Ovary (tissue), 10 donors: ENCODE measurements at places on chromosomes 6 and 20. TPM values are rescaled to one million over a fixed set of nuclear protein-coding genes. Genes with fewer than 3 reads are reported as not detected.

The RAB32 gene
- total RNA-seq, result 11.4 TPM

The RAD21L1 gene
- not detected for total RNA-seq

The SPINT4 gene
- not detected for total RNA-seq

The HCK gene
- 3.1 TPM for total RNA-seq

The OTOR gene
- total RNA-seq, result not detected

The SLC17A3 gene
- not detected for total RNA-seq

The CALHM4 gene
- total RNA-seq, result not detected

The TGM3 gene
- not detected for total RNA-seq

The PPARD gene
- total RNA-seq, result 37.4 TPM

The APCDD1L gene
- total RNA-seq, result 0.08 TPM

The BPI gene
- 0.45 TPM for total RNA-seq

The NEURL2 gene
- 10.1 TPM for total RNA-seq

The SDHAF4 gene
- total RNA-seq, result 10.0 TPM

The MLN gene
- not detected for total RNA-seq

The TGM2 gene
- 101 TPM for total RNA-seq

The GPR6 gene
- total RNA-seq, result not detected

The PRRT1 gene
- total RNA-seq, result 2.4 TPM

The SLC22A2 gene
- total RNA-seq, result not detected

The BACH2 gene
- total RNA-seq, result 17.6 TPM

The ZNF391 gene
- 2.3 TPM for total RNA-seq

The TUBB2B gene
- 3.6 TPM for total RNA-seq

The OR2H1 gene
- total RNA-seq, result not detected

The EBF4 gene
- 17.6 TPM for total RNA-seq

The LPIN3 gene
- 11.3 TPM for total RNA-seq

The EYA2 gene
- total RNA-seq, result 7.2 TPM

The VARS1 gene
- total RNA-seq, result 44.1 TPM

The PRR18 gene
- total RNA-seq, result not detected

The ZDHHC14 gene
- total RNA-seq, result 6.3 TPM

The GRM1 gene
- total RNA-seq, result 0.10 TPM

The MCCD1 gene
- total RNA-seq, result not detected

The SCGN gene
- 1.8 TPM for total RNA-seq

The DEFB132 gene
- not detected for total RNA-seq

The FNDC11 gene
- 0.45 TPM for total RNA-seq

The CENPW gene
- not detected for total RNA-seq

The ADGB gene
- total RNA-seq, result 16.5 TPM

The FAM83B gene
- 0.10 TPM for total RNA-seq

The MED20 gene
- 9.4 TPM for total RNA-seq

The LY6G6D gene
- total RNA-seq, result not detected

The FAM83D gene
- total RNA-seq, result 0.27 TPM

The HLA-DPA1 gene
- 46.8 TPM for total RNA-seq

The TDP2 gene
- total RNA-seq, result 28.6 TPM

The RUNX2 gene
- total RNA-seq, result 4.5 TPM

The IP6K3 gene
- total RNA-seq, result 0.24 TPM

The NMBR gene
- total RNA-seq, result not detected

The OPRM1 gene
- total RNA-seq, result not detected

The NTSR1 gene
- not detected for total RNA-seq

The TGM6 gene
- total RNA-seq, result not detected

The PYGB gene
- 38.3 TPM for total RNA-seq

The ID4 gene
- total RNA-seq, result 27.8 TPM

The GCNT2 gene
- 1.3 TPM for total RNA-seq

The EYS gene
- not detected for total RNA-seq

The BPIFB4 gene
- total RNA-seq, result not detected

The RIMS1 gene
- 0.35 TPM for total RNA-seq

The INSM1 gene
- total RNA-seq, result not detected

The PDYN gene
- not detected for total RNA-seq

The ULBP3 gene
- total RNA-seq, result not detected
